Activated T-cell treated with anti-CD3 and anti-CD28 coated beads, Interleukin-2, amount 50 U/mL, for 1 hour (primary cell): ENCODE measurements at places on chromosomes 6 and 20.

GRCh38 chr6:141403103-141403502, 729.6 kb upstream of the GJE1 start:
- DNase-seq, result no peak

DNA sequence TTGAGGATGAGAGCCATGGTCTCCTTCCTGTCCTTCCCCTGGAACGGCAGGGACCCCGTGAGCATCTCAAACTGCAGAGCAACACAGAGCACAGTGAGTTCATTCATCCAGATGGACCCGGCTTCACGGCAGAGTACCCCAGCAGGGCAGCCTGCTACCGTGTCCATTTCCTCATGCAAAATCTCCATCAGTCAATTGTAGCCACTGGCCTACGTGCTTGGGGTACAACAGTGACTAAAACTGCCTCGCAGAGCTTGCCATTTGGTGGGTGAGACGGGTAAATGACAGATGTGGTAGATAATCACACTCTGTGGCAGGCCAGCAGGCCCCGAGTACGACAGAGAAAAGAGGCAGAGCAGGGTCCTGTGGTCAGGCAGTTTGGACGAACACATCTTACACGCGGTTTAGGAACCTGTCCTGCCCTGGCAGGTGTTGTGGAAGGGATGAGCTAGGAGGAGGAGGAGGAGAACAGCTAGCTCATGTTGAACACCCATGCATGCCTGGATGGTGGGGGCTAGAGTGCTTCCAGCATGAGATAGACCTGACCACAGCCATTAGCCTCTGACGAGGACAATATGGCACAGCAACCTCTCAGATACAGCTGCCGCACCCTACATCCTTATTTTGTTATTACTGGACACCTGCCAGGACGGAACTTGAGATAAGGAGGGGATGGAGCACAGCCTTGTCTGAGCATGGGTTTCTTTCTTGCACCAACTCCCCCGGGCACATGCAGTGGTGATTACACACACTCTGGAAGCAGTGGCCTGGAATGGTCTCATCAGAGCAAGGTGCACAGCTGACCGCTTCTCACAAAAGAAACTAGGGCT, 95.6 kb downstream of the RAMACL start:
- no peak for DNase-seq

GRCh38 chr20:47515843-47516242, 14.2 kb downstream of the NCOA3 start:
- DNase-seq, result no peak

- no peak for DNase-seq
Observed at GRCh38 chr20:25217161-25218108, 21.9 kb downstream of the ENTPD6 start.

GRCh38 chr6:139778688-139779087, 404.2 kb upstream of the CITED2 start:
- DNase-seq, result no peak
